ENCODE measurements at places on chromosomes 5 and 9.

DNA sequence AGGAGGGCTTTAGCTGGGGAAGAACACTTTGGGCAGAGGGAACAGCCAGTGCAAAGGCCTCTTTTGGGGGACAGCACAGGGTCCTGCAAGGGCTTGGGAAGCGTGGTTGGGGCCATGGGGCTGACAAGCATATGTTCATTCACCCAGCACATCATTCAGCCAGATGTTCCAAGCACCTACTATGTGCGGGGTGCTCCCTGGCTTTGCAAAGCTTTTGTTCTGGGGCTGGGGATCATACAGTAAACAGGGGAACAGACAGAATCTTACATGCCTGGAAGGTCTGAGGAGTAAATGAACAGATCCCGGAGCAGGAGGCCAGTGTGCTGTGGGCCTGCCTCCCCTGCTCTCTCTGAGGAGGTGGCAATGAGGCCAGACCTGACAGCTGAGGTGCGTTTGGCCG is 16.7 kb downstream of the PSD2 start:
- DNase-seq = no peak

- DNase-seq = no peak
Measured at GRCh38 chr5:38543074-38543473, 13.4 kb downstream of the LIFR start.

DNA sequence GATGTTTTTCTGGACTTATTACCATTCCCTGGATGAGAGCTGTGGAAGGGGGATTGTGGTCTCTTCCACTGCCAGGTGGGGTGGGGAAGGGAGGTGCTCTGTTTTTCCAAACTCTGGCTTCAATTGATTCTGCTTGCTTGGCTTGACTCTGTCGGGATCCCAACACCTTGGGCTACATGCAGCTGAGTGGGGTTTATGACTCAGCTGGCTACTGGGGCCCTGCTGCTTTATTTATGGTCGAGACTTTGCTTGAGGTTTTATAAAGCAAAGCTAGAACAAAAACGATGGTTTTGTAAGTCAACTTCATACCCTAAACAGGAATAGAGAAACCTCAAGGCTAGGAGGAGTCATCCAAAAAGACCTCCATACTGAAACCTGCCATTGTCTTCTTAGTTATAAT is 76.3 kb downstream of the AOPEP start:
- peak; percentile 63 for DNase-seq

- no peak for DNase-seq
Measured at GRCh38 chr9:70564468-70565335, 150.2 kb upstream of the KLF9 start.

- no peak for DNase-seq
Measured at GRCh38 chr9:106752581-106752980, 110.4 kb upstream of the ZNF462 start.

DNA sequence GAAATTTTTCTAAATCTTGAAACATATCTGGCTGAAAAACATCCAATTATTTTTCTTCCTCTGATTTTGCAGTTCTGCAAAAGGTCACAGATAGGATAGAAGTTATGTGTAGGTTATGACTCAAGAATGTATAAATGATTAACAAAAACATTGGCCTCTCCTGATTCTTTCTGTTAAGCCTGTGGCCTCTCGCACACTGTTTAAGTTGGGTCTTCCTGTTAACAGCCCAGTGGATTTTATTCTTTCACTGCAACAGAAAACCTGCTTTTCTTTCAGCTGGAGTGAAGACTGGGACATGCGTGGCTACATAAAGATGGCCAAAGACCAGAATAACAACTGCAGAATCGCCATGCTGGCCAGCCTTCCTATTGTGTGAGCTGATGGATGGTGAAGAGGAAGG is 17.1 kb upstream of the SPATA31E1 start:
- DNase-seq = no peak

- DNase-seq = no peak
Measured at GRCh38 chr5:165360784-165361542, 1855.5 kb downstream of the MAT2B start.

DNA sequence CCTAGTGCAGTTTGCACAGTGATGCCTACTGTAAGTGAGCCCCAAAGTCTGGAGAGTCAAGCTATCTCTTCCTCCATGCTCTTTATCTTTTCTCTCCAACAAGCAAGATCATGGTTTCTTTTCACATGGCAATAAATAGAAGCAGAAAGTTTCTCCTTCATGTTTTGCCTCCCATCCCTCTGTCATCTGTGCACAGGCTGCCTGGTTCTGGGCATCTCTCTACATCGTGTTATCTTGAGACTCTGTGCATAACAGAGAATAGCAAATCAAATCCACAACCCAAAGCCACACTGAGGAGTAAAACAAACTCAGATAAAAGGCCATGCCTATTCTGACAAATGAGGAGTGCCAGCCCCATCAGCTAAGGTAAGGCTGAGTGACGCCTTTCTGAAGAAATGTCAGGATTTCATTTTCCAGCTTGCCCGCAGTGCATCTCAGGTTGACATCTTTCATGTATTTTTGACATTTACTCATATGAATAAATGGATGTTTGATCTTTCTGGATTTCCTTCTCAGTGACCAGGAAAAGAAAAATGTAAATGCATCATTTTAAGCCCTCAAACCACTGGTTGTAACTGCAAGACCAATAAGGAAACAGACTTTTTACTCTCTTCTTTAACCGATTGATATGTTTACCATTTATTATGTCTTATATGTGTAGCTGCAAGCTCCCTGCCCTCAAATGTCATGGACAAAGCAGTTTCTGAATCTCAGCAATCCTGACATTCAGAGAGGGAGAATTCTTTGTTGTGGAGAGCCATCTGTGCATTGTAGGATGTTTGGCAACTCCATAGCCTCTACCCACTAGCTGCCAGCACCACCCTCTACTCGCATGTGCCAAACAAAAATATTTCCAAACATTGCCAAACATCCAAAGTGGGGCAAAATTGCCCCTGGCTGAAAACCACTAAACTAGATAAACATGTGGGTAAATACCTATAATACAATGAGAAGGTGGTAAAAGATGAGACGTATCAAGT is 49.2 kb upstream of the ACO1 start:
- DNase-seq = no peak

GRCh38 chr5:134111741-134112647 is 2.5 kb upstream of the TCF7 start:
- DNase-seq = peak; percentile 68

GRCh38 chr5:154923441-154924430 is 14.3 kb downstream of the GEMIN5 start:
- DNase-seq = no peak

DNA sequence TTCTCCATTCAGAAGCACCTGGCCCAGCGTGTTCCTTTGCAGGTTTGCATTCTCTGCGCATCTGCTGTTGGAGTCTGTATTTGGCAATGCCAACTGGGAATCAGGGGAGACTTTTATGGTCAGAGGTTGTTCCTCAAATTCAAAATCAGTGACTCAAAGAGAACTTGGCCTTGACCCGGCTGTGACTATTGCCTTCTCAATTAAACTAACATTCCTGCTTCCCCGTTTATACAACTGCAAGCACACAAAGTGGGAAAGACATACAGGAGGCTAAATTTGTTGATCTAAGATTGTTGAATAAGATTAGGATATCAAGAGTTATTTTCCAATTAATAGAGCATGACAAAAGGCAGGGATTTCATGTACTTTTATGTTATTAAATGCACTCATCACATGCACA is 402.4 kb upstream of the IRX2 start:
- no peak for DNase-seq

DNA sequence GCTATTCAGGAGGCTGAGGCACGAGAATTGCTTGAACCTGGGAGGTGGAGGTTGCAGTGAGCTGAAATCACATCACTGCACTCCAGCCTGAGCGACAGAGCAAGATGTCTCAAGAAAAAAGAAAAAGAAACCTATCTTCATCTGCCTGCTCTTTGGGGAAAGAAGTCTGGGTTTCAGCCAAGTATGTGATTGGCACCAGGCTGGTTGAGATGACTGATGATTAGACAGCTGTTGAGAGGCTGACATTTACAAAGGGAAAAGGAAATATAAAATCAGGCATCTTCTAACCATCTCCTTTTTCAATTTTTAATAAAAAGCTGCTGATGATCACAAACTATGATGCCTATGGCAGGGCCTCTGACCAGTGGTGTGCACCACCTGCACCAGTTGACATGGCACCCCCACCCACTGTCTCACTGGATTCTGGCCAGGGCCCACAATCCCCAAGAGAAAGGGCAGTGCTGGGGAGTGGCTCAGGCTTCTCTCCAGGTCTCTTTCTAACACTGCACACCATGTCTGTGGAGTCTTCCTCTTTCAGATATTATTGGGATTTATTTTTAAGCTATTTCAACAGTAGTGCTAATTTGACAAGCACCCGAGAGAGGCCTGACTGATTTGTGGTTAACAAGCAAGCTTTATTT is 17.2 kb upstream of the C5orf15 start:
- no peak for DNase-seq

DNA sequence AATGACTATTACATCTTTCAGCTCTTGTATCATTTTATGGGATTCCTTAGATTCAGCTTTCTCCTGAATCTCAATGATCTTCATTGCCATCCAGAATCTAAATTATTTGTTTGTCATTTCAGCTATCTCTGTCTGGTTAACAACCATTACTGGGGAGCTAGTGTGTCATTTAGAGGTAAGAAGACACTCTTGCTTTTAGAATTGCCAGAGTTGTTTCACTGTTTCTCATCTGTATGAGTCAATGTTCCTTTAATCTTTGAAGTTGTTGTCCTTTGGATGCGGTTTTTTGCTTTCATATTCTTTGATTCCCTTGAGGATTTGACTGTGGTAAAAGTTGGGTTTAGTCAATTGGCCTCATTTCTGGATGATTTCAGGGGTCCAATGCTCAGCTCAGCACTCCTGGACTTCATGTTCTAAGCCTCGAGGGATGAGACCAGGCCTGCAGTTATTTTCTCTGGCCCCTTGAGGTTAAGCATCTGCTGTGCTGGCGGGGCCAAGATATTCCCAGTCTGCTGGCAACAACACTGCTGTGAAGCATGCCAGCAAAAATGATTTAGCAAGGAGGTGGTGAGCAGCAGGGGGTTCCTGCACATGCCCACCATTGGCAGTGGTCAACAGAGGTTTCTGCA is 102.4 kb upstream of the PCSK5 start:
- no peak for DNase-seq

DNA sequence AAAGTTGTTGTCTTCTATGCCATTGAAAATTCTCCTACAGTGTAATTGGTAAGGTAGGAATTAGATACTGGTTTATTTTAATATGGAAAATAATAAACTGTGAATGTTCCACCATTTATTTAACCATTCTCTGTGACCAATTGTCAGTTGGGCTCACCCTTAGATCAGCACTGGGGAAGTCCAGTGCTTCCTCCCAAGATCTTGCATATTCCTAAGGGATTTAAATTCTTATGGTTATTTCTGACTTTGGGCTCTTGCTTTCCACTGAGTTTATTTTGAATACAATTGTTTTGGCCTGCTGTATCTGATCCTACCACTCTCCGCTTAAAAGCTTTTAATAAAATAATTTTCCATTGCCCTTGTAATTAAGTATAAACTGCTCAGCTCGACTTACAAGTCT is 137.4 kb downstream of the OR2K2 start:
- no peak for DNase-seq

GRCh38 chr9:99411068-99411467 is 189.0 kb downstream of the SEC61B start:
- no peak for DNase-seq

DNA sequence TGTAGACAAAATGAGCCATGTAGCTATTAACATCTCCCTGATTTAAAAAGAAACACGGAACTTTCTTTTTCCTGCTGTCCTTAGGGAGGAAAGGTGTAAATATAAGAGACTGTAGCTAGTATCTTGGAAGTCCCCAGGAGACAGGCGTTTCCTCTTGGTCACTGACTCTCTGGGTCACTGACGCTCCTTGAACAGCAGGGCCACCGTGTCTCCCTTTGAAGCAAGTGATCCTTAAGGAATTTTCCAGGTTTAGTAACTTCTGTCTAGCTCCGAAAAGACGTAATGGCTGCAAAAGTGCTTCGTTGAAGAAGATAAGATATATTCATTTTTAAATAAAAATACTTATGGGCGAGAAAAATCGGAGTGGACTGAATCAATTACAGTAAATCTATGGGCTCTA is 745 bp upstream of the CLTA start:
- DNase-seq = no peak

GRCh38 chr9:81673310-81673709 is 16.0 kb downstream of the TLE1 start:
- no peak for DNase-seq

DNA sequence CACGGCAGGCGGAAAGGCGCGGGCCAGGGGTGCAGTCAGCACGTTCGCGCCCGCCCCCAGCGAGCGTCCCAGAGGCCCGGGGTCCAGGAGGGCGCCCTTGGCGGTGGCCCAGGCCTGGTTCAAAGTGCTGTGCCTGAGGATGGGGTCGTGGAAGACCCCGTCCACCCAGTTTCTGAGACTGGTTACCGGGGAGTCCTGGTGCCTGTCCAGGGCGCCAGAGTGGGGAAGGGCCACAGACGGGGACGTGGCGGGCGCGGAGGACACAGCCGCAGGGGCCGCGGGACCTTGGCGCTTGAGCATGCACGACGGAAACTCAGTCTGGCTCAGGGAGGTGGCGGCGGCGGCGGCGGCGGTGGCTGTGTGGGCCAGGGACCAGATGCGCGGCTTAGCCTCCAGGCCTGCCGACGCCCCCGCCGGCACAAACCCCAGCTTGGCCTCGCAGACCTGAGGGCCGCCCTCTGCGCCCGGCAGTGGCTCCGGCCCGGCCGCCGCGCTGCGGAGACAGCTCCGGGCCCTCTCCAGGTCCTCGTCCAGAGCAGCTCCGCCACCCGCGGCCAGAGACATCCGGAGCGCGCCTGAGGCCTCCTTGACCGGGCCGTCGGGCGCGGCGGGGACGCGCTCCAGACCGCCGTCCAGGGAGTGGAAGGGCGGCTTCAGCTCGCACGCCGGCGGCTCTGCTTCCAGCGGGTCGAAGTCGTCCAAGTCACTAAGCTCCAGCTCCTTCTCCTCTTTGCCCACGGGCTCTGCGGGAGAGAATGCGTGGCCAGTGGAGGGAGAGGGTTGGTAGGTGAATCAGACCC is 4.5 kb downstream of the IRX4 start:
- DNase-seq = no peak

- no peak for DNase-seq
Measured at GRCh38 chr9:82981552-82981951, 81.4 kb downstream of the RASEF start.

GRCh38 chr9:112914524-112914923 is 23.8 kb upstream of the SLC46A2 start:
- no peak for DNase-seq

- DNase-seq = no peak
Measured at GRCh38 chr5:16540421-16540820, 74.8 kb upstream of the ZNF622 start.

DNA sequence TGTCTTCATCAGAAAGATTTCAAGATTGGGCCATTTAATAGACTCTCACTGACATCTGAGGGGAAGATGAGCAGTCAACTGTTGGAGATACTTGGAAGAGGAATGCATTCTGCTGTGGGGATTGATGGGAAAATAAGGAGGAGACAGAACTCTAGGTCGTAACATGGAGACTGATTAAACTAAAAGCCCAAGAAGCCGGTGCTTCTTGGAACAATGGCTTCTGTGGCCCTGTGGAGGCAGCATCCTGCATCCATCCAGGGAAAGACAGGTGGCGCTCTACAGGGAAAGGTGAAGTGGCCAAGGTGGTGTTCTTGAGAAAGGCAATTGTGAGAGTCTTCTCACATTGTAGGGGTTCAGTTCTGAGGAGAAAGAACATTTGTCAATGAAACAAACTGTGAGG is 31.3 kb downstream of the ZFAND5 start:
- no peak for DNase-seq

- no peak for DNase-seq
Measured at GRCh38 chr5:59069438-59070079, 486.7 kb downstream of the RAB3C start.

- DNase-seq = no peak
Measured at GRCh38 chr5:126976520-126977172, 53.7 kb downstream of the MARCHF3 start.

GRCh38 chr5:172123269-172123692 is 64.7 kb downstream of the STK10 start:
- no peak for DNase-seq

Data from activated T-cell treated with anti-CD3 and anti-CD28 coated beads, Interleukin-2, amount 50 U/mL, for 48 hours (primary cell).